ENCODE measurements at places on chromosomes 4 and X.

- DNase-seq: no peak
Observed at GRCh38 chr4:172662113-172662512, 506.5 kb upstream of the GALNT7 start.

GRCh38 chrX:17369309-17369708, 5.7 kb upstream of the NHS start:
- DNase-seq: no peak

- no peak for DNase-seq
Observed at GRCh38 chrX:68292471-68292870, 140.8 kb downstream of the OPHN1 start.

DNA sequence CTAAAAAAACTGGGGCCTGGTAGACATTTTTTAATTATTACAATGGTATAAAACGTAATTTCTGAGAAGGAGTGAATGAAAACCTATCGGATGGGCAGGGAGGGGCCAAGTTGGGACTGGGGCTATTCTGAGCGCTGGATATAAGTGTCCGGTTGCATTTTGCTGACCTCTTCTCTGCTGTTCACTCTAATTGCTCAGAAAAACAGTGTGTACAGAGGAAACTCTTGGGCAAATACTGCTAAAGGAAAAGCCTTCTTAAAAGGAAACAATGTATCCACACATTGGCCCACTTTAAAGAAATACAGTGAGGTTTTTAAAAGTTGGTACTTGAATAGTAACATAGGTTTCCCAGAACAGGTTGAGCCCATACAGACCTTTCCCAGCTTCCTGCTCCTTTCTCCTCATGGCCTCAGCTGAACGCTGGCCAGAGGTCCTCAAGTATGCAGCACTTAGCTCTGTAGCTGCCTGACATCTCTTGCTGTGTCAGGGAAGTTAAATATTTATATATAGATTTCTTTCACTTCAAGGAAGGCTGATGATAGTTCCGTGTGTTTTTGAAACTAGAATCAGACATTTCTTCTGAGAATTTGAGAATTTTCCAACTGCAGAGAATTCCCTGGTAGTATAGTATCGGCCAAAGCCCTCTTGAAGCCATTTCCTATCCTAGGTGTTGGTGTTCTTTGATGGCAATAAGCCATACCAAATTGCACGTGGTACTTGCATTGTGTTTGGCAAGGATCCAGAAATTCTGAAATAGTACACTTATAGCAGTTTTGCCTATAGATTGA, 97.1 kb upstream of the SLC4A4 start:
- no peak for DNase-seq

DNA sequence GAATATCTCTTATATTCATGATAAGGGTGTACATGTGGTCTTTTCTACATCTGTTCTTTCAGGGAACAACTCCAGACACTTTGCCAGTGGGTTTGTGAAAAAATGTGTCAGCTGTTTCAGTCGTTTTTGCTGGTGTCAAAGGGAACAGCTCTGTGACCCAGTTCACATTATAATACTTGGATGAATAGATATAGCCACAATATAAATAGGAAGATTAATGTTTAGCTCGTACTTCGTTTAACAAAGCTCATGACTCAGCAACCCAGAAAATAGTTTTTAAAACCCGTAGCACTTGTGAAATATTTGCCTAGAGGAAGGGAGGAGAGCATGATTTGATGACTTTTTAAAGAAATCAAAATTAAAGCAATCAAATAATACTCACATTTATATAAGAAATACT, 7.9 kb downstream of the LIAS start:
- no peak for DNase-seq

- no peak for DNase-seq
Observed at GRCh38 chrX:11791090-11791489, 33.1 kb downstream of the MSL3 start.

- no peak for DNase-seq
Observed at GRCh38 chr4:103073792-103074438, 2.6 kb downstream of the SLC9B2 start.

DNA sequence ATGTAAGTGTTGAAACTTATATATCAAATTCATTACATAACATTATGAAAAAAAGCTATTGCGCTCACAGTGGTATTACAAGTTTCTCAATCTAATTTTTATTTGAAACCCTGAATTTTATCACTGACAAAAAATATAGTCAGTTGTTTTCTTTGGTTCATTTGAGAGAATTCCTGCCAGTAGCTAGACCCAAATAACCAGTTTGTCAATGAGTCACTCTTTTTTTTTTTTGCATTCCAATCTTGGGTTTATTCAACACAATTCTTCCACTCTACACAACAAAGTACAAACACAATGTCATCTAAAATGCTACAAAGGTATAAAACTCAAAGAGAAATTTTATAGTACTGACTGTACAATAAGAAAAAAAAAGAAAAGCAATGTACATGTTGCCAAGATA, 13.1 kb downstream of the HPF1 start:
- no peak for DNase-seq

DNA sequence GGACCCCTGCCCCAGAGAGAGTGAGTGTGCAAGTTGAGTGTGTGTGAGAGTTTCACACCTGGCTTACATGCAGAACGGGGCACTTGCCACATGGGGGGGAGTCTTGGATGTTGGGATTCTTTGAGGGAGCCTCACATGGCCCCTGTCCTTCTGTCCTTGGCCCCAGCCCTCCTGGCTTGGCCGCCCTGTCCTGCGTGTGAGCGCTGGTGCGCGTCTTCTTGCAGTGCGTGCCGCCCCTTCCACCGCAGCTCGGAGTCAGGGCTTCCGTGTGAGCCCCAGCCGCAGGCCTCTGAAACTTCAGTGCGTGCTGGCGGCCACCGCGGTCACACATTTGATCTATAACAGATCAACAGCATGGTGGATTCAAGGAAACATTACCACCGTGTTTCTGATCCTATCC, 30.1 kb upstream of the HGFAC start:
- DNase-seq: no peak

- DNase-seq: no peak
Observed at GRCh38 chrX:140766024-140766611, 56.6 kb downstream of the LINC00632 start.

- DNase-seq: no peak
Observed at GRCh38 chr4:25441519-25442117, 64.6 kb downstream of the ANAPC4 start.

- DNase-seq: no peak
Observed at GRCh38 chrX:132918523-132918922, 39.9 kb downstream of the HS6ST2 start.

GRCh38 chr4:93319041-93319440, 509.5 kb upstream of the ATOH1 start:
- DNase-seq: no peak

Measured in ureter (tissue), 1 donor.